Mesenchymal stem cell (in vitro differentiated cells and primary cell): ENCODE measurements at places on chromosomes 6 and 20.
A peak's percentile ranks its signal among the peaks of the same experiment; 100 is the strongest.

DNA sequence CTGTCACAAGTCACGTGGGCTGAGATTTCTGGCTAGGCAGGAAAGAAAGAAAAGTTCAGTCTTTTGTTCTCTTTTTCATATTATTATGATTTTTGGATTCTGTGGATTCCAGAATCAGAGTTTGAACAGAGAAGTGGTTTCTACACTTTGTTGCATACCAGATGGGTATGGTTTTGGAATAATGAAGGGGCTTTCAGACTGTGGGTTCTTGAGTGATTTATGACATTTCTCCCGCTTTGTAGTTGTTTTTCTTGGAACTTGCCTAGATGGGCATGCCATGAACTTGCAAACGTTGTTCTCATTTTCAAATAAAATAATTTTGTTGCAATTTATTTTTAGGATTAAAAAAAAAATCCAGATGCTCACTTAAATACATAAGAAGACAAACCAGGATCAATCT lies 34.4 kb downstream of the CBFA2T2 start:
- DNase-seq: no peak

DNA sequence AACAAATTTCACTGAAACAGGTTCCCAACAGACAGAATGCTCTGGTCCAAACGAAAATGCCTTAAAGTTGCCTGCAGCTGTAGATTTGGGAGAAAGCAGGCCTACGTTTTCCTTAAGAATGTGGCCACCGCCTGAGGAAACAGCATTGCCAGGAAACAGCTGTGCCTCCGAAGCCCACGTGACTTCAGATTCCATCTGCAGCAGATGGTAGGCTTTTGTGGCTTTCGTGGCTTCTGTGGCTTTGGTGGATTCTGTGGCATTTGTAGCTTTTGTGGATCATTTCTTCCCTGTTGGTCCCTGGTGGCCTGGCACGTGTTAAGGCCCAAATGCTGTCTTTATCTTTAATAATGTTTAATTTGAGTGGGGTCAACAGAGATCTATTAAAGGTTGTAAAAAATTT lies 222.9 kb downstream of the TTLL2 start:
- peak; percentile 26 for DNase-seq

DNA sequence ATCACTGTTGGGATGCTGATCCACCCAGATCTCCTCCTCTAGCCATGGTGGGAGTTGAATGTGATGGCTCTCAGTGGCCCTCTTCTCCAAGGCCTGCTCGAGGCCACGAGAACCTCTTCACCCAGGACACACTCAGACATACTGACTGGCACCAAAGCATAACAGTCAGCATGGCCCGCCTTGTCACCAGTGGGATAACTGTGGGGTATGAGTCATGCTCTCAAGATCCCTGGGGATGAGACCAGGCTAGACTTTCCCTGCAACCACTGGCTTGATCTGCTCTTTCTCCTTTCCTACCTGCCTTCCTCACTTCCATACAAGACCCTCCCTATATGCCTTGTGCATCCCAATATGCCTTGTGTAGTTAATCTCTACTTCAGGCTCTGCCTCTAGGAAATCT lies 66.8 kb downstream of the RIN2 start:
- DNase-seq: peak; percentile 67

DNA sequence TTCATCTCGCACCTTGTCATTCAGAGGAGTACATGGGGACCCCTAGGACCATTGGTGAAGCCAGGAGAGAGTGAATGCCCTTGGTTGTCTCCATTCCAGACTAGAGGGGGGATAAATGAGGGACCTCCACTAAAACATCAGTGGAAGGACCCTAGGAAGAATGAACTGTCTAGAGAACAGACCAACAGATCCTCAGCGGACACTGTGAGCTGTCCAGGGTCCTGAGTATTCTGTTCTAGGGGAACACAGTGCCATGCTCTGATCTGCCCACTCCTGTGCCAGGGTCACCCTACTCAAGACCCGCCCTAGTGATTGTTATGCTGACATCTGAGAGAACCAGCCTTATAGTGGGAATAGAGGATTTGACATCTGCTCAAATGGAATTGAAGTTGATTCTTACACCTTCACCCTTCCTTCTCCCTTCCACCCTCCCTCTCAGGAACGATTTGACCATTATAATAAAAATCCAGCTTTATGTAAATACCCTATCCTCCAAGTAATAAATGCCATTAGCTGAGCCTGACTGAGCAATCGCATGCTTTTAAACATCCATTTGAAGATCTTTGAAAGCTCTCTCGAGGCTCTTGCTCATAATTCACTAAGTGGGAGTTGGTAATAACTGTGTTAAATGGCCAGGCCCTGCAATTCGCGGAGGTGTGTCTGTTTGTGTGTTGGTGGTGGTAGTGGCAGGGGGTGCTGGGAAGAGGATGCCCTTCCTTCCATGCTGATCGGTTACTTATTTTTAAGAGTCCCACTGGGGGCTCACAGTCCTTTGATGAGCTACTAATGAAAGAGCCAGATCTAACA lies 43.6 kb upstream of the SLC32A1 start:
- peak; percentile 51 for DNase-seq

GRCh38 chr6:13367396-13367795 lies 39.1 kb upstream of the TBC1D7 start:
- DNase-seq: no peak

DNA sequence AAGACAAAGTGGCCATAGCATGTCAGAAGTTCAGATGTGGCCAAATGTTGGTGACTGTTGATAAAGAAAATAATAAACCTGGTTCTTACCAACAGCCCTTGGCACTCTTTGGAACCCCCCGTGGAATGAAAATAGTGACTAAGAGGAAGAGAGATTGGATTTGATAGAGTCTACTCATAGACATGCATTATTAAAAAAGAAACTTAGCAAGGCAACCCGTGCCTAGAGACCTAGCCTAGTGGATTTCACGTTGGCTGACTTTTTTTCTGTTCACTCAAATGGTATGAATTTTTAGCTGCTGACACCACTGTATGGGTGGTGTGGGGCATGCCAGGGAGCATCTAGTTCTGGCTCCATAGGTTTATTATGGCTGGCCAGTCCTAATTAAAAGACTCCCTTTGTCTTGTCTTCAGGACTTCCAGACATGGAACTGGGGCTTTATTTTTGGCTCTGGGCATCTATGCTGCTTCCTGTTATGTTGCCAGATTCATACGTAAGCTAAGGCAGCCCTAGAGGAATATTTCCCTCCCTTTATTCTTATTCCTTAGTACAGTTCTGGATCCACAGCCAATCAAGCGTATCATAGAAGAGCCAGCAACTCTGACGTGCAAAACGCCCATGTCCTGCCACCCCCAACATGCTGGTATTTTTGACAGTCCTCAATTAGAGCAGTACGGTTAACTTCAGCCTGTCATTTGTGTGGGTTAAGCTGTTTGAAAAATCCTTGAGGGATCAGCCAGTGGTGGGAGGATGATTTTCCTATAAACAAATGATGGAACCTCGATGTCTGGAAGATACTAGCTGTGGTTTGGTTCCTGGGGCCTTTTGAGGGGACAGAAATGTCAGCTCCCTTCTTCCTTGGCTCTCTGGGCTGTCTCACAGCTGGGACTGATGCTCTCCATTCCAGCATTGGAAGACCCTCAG lies 127.5 kb downstream of the ISM1 start:
- peak; percentile 29 for DNase-seq

DNA sequence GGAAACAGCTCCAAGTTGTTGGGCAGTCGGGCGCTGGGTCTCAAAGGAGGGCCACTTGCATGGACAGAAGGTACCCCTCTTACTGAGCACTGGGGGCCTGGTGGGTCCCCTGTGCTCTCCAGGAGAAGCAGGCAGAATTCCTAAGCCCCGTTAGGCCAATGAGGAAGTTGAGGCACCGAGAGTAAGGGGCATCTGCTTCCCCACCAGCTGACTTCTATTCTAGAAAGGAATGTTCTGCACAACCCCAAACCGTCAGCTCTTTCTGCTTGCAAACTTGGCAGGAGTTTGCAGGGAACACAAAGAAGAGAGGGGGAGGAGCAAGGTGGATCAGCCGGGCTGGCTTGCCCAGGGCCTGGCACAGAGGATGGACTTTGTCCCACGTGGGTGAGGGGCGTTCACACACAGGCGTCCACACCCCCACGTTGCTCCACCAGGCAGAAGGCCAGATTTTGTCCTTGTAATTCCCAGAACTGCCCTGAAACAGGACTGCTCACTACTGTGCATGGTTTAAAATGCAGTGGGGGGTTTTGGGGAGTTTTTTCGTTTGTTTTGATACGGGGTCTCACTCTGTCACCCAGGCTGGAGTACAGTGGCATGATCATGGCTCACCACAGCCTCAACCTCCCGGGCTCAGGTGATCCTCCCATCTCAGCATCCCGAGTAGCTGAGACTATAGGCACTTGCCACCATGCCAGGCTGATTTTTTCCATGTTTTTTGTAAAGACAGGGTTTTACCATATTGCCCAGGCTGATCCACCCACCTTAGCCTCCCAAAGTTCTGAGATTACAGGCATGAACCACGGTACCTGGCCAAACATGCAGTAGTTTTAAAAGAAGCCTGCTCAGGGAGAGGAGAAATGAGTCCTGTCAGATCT lies 93.3 kb downstream of the SNX5 start:
- no peak for DNase-seq

DNA sequence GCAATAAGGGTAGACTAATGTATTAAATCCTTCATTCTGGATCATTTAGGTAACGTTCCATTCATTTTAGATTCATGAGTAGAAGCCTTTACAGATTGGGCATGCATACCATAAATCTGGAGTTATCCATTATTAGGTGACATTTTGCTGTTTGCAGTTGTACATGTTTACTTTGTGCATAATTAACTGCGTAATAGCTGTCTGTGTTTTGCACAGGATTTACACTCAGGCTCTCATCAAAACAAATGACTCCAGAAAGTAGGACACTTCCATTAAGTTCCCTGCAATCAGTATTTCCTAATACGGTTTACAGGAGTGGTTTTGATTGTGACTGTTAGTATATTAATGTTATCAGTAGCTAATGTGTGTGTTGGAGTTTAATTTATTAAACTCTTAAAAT lies 997.4 kb downstream of the HACE1 start:
- no peak for DNase-seq

DNA sequence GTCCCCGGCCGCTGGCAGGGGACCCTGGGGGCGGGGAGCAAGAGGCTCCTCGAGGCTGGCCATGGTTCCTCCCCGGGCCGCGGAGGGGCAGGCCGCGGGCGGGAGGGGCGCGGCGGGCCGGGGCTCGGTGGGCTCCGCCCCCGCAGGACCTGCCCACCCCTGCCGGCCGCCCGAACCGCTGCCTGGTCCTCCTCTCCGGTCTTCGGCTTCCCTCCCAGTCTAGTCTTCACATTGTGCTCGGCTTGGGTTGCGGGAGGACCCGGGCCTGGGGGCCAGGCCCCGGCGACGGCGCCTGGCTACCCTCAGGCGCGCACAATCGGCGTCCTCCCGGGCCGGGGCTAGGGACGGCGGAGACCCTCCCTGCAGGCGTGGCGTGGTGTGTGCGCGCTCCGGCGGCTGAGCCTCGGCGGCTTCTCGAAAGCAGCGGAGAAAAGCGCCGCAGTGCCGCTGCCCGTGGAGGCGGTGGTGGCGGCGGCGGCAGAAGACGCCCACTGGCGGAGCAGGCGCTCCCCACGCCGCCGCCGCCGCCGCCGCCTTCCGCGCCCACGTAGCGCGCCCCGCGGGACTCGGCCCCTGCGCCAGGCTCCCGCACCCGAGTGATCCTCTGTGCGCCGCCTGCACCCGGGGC lies at the start of gene PDE10A:
PDE10A (minus strand) TSS at position 493 of the 628 bp plus-strand sequence; CDS start at position 63, 430 bp downstream.
- peak; percentile 54 for DNase-seq

DNA sequence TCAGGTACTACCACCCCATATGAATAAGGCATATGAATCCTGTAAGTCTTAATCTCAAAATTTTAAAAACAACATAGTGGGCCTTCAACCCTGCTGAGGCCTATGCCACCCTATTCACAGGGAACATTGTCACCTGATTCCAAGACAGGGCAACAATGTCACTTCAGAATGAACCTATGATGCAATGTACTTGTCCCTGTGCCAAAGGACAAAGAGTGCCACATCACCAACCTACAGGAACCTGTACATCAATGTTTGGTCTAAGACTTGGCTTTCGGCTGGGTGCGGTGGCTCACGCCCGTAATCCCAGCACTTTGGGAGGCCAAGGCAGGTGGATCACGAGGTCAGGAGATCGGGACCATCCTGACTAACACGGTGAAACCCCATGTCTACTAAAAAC lies 318.5 kb upstream of the JARID2 start:
- no peak for DNase-seq

- DNase-seq: no peak
These were observed 15.9 kb downstream of the DLL1 start for GRCh38 chr6:170274713-170275560.

GRCh38 chr6:129671442-129672340 lies 38.3 kb downstream of the ARHGAP18 start:
- DNase-seq: no peak

DNA sequence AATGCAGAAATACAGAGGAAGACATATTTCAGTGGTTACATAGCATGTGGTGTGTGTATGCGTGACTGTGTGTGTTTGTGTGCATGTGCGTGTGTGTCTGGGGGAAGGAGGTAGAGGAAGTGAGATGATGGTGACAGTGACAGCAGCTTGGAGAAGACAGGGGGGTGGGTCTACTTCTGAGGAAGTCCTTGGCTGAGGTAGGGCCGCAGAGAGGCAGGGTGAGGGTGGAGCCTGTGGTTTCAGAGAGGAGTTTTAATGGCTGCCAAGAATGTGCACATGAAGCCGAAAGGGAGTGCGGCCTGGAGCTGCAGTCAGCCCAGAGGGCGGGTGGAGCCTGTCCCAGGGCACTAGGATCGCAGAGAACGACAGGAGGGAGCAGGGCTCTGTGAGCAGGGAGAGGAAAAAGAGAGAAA lies 22.7 kb upstream of the RNF24 start:
- peak; percentile 82 for DNase-seq

- peak; percentile 64 for DNase-seq
These were observed 20.5 kb downstream of the EPB41L1 start for GRCh38 chr20:36175016-36175415.

GRCh38 chr6:88494401-88495140 lies 328.4 kb upstream of the CNR1 start:
- DNase-seq: no peak

- no peak for DNase-seq
These were observed 4.8 kb downstream of the HELZ2 start for GRCh38 chr20:63568986-63569949.

GRCh38 chr6:109051301-109052017 lies 43.2 kb downstream of the SESN1 start:
- no peak for DNase-seq

DNA sequence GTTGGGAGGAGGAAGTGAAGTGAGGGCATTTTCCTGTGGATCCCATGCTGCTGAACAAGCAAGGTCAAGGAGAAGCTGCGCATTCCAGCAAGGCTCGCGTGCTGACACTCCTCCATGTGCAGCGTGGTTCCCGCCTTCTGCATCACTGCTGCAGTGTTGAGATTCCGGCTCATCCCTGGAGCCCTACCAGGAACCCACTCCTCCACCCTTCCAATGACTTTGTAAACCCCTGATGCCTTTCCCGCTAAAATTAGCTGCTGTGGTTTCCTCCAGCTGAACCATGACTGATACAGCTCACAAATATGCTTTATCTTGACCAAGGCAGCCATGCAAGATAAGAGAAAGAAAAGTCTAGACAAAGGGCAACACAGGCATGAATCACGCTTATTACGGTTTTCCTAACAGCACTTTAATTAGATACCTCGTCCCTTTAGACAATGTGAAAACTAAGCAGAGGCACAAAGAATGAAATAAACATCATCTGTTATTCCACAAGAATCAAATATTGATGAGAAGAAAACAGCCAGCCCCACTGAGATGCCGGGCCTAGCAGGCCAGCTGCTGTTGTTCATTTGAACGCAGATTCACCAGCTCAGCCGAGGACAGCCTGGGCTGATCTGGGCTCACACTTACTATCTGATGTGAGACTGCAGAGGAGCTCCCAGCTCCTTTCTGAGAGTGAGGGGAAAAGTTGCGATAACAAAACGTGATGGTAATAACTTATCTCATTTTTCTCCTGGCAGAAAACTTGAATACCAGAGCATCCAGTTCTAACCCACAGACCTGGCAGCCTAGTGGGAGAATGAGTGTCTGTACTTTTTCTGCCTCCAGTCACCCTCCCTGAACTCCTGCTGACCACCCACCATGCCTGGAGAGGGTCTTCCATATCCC lies 14.2 kb upstream of the BNIP5 start:
- peak; percentile 85 for DNase-seq
